ENCODE measurements at places on chromosomes 16 and 17.

GRCh38 chr17:78905116-78905515 lies 2.1 kb upstream of the CEP295NL start:
- no peak for DNase-seq

- no peak for DNase-seq
Observed at GRCh38 chr17:17019430-17019762, 22.9 kb upstream of the MPRIP start.

- no peak for DNase-seq
Observed at GRCh38 chr17:17098551-17099179, 56.4 kb downstream of the MPRIP start.

GRCh38 chr16:88543230-88543813 lies 26.9 kb upstream of the ZC3H18 start:
- DNase-seq = no peak

GRCh38 chr17:58378733-58379510 lies 26.9 kb upstream of the SUPT4H1 start:
- no peak for DNase-seq

GRCh38 chr17:6423931-6424330 lies 11.0 kb downstream of the AIPL1 start:
- no peak for DNase-seq

DNA sequence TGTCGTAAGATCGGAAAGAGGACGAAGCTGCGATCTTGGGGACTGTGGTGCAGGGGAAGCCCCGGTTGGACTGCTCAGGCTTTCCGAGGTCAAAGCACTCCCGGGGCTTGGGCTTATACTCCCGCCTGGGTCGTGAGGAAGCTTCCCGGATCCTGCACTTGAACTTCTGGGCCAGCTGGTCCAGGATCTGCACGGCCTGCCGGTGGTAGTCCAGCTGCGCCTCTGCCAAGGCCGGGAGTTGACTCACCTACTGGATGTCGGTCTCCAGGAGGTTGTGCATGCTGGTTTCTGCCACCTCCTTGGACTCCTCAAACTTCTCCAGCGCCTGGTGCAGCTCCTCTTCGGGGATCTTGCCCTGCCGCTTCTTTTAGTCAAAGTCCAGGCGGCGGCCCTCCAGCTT lies 99.2 kb downstream of the KPNA2 start:
- no peak for DNase-seq

All from cortex of kidney (tissue), 1 donor.